ENCODE measurements at places on chromosomes 3 and 15.

GRCh38 chr3:134060561-134061385 lies 31.0 kb upstream of the SLCO2A1 start:
- DNase-seq, result no peak

DNA sequence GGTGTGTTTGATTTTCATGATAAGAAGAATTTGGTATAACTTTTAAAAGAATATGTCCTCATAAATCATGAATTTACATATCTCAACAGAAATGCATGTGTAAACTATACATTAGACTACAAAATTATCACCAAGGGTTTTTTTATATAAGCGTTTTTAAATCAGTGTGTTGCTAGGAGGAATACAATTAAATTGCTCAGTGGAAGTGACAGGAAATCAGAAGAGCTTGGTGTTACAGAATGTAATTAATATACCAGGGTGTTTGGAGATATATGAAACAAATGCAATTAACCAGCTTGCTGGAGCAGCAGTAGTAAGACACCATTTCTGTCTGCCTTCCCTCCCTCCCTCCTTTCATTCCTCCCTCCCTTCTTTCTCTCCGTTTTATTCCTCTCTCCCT lies 2.4 kb downstream of the ROBO2 start:
- no peak for DNase-seq

DNA sequence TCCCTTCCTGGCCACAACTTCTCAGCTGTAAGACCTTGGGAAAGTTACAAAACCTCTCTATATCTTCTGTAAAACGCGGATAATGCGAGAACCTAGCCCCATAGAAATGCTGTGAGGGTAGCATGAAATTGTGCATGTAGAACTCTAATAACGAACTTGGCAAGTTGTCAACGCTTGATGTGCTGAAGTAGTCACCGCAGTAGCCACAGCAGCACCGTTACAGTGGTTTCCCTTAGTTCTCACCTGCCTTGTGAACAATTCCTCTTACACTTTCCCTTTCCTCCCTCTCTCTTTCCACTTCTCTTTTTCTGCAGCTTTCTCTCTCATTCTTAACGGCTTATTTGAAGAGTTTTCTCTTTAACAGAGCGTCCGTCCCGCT lies 447 bp upstream of the SHQ1 start:
- no peak for DNase-seq

DNA sequence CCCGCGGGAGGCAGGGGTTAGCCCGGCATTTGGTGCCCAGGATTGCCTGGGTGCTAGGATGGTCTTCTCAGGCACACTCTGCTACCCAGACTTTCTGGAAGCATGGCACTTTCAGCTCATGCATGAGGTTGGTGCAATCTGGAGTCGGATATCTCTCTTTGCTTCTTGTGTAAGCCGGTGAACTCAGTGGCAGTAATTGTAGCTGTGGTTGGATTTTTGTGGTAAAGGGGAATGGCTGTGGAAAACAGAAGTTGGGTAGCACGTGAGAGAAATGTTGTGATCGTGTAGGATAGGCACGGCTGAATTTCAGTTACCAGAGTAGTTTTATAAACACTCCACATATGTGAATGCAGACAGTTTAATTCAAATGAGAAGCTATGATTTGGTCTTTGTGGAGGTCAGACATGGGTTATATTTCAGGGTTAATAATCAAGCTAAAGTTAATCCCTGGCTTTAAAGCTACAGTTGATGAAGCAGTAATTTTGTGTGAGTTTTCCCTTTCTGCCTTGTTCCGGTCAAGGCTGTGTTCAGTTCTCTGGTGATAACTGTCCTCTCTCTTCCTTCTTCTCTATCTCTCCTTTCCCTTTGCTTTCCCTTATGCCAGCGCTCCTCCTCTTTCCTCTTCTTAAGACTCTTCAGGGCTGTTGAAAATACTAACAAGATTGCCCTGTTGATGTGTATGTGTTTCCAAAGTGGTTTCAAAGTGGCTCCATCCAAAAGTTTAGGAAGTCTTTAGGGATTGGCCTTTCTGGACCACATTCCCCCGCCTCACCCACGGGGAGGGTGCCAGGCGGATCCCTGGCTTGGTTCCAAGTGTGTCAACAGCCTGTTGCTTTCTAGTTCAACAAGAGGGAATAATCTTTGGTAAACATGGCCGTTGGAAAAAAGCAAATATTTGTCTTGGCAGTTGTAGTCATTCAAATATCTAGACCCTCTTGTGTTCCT lies 404.6 kb upstream of the C2CD4B start:
- DNase-seq, result no peak

- no peak for DNase-seq
These were observed 62.0 kb downstream of the ABHD2 start for GRCh38 chr15:89150287-89150686.

- DNase-seq, result no peak
These were observed 81.4 kb downstream of the SETD2 start for GRCh38 chr3:47082519-47082918.

GRCh38 chr3:15305359-15305844 lies 27.0 kb downstream of the SH3BP5 start:
- no peak for DNase-seq

GRCh38 chr15:73891328-73892315 lies 18.3 kb downstream of the TBC1D21 start:
- no peak for DNase-seq

- peak; percentile 66 for DNase-seq
These were observed 28.3 kb downstream of the MITF start for GRCh38 chr3:69767571-69767970.

GRCh38 chr3:104763007-104763406 lies 603.7 kb upstream of the ALCAM start:
- no peak for DNase-seq

Data from uterus (tissue), 4 donors.